Fibroblast of skin of left quadriceps (primary cell): ENCODE measurements at places on chromosomes 12 and 14.

DNA sequence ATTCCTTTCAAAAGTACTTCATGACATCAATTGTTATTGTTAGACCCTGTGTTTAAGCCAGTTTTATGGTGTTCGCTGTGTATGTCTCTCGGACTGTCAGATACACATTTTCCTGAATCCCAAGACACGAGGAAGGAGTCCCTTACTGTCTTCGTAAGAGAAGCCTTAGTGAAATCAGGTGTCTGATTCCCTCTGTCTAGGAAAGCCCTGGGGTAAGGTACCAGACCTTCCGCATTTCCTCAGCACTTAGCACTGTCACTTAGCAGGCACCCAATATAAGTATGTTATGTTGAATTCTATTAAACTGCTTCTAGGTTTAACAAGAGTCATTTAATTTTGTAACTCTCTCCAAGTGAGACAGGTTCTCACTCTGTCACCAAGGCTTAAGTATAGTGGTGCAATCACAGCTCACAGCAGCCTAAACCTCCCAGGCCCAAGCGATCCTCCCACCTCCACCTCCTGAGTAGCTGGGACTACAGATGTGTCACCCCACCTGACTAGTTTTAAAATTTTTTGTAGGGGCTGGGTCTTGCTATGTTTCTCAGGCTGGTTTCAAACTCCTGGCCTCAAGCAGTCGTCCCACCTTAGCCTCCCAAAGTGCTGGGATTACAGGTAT, 111.0 kb downstream of the BBS10 start:
- no peak for DNase-seq

- no peak for DNase-seq
Observed at GRCh38 chr14:64968651-64969050, 3.5 kb downstream of the RAB15 start.

DNA sequence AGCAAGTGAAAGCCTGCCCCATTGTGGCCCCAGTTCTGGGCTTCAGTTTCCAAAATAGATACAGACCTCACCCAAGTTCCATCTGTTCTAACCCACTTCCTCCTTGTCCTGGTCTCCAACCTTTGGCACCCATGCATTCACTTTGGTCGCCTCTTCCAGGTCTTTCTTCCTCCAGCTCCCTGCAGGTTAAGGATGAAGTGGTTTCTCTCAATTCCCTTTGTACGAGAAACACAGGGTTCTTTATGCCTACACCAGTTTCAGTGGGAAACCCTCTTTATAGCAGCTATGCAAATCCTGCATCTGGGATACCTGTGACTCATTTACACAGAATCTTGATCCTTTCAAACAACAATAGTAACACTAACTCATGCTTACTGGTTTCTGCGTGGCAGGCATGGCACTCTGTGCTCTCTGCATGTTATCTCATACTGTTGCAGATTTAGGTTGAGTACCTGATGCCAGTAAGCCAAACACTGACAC, 110.6 kb upstream of the AMIGO2 start:
- no peak for DNase-seq

- no peak for DNase-seq
Observed at GRCh38 chr14:99951085-99951484, 114.1 kb upstream of the EVL start.

GRCh38 chr14:36495666-36496065, 24.4 kb downstream of the NKX2-1 start:
- DNase-seq, result no peak

GRCh38 chr14:96914571-96915128, 117.5 kb downstream of the VRK1 start:
- no peak for DNase-seq

- no peak for DNase-seq
Observed at GRCh38 chr14:71119832-71120231, 212.6 kb downstream of the PCNX1 start.

GRCh38 chr14:84825481-84826251, 704.3 kb upstream of the FLRT2 start:
- DNase-seq, result peak; percentile 22

DNA sequence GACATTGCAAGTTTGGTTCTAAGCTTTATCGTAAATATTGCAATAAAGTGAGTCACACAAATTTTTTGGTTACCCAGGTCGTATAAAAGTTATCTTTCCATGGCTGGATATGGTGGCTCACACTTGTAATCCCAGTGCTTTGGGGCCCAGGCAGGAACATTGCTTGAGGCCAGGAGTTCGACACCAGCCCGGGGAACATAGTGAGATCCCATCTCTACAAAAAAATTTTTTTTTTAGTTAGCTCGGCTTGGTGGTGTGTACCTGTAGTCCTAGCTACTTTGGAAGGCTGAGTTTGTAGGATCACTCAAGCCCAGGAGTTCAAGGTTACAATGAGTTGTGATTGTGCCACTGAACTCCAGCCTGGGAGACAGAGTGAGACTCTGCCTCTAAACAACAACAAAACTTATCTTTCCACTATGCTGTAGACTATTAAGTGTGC, 24.4 kb downstream of the PRORP start:
- DNase-seq, result no peak

- no peak for DNase-seq
Observed at GRCh38 chr12:64390275-64390851, at the start of gene C12orf56. Gene C12orf56, minus strand, starts transcription at chr12:64390758. Its CDS starts 193 bp downstream, at chr12:64390565.

DNA sequence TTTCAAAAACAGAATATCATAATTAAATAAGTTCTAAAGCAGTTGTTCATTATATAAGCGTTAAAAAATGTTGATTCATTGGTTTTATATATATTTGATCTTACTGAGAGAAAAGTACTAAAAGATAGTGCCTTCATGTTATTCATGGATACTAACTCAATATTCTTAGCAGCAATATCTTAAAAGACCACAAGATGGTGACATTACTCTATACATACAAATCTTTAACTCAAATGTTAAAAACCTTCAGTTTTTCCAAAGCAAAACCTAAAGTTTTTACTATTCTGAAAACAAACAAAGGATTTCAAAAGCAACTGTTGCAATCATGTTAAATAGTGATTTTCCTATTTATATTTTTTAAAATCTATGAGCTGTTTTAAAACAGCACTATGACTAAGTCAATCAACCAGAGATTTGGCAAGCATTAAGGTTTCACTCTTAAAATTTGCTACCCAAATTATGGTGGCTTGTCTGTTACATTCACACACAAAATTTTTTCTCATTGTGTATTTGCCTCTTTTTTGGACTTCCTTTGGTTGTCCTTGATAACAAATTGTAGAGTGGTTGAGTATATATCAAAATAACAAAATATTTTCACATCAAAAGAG, 50.1 kb upstream of the RERGL start:
- DNase-seq, result peak; percentile 28

- DNase-seq, result no peak
Observed at GRCh38 chr14:33207467-33208017, 268.9 kb downstream of the NPAS3 start.

DNA sequence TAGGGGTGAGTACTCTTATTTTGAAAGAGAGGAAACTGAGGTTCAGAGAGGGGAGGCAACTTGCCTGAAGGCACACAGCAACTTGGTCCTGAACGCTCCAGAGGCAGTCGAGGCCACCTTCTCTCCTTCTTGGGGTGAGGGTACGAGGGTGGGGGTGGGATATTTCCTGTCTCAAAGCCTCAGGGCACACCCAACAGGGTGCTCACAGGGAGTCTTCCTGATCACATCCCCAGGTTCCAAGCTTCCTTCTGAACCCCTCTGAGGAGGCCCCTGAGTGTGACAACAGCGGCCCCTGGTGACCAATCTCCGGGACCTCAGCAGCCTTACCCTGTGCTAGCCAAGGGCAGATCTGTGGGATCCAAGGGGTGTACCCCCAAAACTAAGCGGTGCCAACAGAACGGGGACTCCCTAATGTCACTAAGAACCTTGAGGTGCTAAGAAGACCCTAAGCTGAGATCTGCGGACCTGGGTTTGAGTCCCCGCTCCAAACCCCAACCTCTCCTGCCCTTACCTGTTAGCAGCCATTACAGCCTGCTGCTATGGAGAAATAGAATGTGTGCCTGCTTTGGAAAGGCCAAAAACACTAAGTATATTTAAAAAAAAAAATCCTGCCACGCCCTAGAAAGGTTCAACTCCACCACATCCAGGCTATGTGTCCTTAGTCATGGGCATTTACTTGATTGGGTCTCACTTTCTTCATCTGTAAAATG, 57.9 kb downstream of the TRPV4 start:
- DNase-seq, result peak; percentile 31

DNA sequence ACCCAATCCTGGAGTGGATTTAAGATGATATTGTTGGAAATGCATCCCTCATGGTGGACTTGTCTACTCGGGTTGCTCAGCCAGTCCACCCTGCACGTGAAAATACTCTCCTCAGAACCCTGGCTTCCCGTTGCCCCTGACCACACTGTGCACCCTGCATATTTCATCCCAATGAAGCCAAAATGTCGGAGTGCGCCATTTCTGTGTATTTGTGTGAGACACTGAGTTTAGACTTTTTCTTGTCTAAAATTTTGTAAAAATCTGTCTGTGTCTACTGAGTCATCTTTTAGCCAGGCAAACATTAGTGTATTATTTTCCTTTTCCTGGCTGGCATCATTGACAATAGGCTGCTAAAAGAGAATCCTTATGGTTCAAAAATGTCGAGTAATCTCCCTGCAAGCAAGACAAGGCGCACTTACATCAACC, 485 bp upstream of the PNMA1 start:
- DNase-seq, result no peak

DNA sequence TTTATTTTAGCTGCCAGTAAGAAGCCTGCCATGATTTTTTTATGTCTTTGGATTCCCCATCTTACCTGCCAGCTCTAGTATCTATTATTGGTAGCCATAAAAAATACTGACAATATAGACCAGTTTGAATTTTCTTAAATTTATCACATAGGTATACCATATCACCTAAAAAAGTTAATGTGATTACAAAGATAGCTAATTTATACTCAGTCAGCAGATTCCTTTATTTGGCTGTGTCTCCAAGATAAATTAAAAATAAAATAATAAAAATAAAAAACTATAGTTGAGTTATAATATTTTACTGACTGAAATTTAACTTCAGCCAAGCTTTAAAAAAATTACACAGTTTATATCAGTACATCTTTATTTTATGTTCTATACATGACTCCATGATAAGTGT, 128.3 kb downstream of the GPHN start:
- DNase-seq, result no peak

GRCh38 chr12:130375296-130376287, 37.9 kb downstream of the PIWIL1 start:
- DNase-seq, result no peak

GRCh38 chr12:92473564-92473963, 229.2 kb upstream of the PLEKHG7 start:
- no peak for DNase-seq

DNA sequence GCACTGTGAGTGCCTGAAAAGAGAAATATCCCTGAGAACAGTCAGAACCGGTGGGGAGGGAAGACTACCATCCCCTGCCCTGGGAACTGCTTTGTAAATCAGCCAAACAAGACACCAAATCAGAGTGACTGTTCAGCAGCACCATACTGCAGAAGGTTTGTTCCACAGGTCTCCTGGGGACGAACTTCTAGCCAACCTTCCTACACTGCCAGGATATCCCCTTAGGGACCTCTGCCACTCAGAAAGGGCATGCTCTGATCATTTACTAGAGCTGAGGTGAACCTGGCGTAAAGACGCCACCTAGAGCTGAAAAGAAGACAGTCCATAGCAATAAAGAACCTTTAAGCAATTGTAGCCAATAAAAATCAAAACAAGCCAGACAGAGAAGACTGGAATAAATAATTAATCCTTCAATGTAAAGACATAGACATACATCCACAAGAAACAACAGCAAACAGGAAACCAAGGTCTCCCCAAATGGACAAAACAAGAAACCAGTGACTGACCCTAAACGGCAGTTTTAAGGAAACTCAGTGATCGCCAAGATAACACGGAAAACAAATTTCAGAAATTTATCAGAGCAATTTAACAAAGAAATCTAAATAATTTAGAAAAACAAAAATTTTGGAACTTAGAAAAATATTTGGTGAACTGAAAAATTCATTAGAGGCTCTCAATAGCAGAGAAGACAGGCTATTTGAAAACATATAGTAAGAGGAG, 228.1 kb upstream of the AMIGO2 start:
- peak; percentile 52 for DNase-seq

DNA sequence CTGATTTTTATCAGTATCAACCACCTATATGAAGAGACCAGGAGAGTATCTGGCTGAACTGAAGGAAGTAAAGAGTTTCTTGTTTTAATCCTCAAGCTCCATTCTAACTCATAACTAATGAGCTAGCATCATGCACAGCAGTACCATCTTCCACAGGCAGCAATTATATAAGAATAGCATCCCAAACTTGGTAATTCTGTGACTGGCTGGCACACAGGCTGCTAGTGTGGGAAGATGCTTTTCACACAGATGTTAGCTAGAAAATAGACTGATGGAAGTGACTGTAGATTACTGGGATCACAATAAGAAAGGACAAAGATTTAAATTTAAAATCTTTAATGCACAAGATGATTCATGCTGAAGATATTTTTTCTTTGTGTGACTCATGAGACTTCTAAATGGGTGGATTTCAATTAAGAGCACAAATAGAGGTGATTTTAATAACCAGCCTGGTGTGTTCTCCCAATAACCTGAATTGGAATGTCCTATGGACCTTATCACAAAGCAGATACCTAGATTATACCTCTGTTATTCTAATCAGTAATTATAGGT, 417.7 kb upstream of the ATXN7L3B start:
- DNase-seq, result no peak

- no peak for DNase-seq
Observed at GRCh38 chr12:94178882-94179281, 30.5 kb downstream of the PLXNC1 start.
